Fibroblast of lung (primary cell): ENCODE measurements at places on chromosomes 7 and 10.

DNA sequence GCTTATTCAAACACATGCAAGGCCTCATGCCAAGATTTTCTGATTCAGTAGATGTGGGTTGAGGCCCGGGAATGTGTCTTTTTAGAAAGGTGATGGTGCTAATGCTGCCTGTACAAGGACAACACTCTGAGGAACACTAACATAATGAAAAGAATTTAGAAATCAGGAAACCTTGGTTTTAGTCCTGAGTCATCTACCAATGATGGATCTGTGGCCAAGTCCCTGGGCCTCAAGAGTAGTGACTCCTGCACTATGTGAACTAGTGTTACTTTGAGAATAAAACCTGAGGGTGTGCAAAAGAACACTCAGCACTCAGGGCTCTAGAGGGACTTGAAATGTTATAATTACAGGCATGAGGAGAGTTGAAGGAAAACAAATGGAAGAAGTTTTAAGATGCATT lies 741.7 kb upstream of the GALNT17 start:
- peak; percentile 79 for DNase-seq

- DNase-seq: peak; percentile 50
These were observed 26.1 kb downstream of the FAM53B start for GRCh38 chr10:124717911-124718741.

DNA sequence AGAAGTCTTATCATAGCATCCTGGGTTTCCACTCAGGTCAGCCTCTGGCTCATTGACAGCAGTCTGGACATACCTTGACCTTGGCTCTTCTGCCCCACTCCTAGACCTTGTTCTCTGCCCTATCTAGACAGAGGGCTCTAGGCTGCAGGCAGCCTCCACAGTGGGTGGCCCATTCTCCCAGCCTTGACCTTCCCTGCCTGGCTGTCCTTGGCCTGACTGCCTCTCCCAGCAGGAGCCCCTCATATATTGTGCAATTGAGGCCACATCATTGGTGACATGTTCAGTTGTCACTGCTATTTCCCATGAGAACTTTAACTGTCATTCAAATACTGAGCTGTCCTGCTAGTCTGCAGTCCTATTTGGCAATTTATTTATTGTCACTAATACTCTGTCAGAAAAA lies 503.4 kb downstream of the PLXNA4 start:
- DNase-seq: no peak

GRCh38 chr10:63865210-63865609 lies 344.0 kb downstream of the REEP3 start:
- DNase-seq: no peak

DNA sequence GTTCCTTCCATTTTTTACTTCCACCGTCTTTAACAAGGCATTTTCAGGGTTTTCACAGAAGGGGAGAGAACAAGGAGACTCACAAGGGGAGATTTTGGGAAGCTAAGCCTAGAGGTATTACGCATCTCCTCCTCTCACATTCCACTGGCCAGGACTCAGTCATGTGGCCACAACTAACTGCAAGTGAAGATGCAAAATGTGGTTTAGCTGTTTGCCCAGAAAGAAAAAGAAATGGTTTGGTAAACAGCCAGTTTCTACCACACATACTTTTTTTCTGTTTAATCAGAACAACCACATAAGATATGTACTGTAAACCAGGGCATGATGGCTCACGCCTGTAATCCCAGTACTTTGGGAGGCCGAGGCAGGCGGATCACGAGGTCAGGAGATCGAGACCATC lies 21.4 kb upstream of the HELLS start:
- DNase-seq: peak; percentile 93

GRCh38 chr10:24804956-24805355 lies 81.3 kb upstream of the ARHGAP21 start:
- no peak for DNase-seq

DNA sequence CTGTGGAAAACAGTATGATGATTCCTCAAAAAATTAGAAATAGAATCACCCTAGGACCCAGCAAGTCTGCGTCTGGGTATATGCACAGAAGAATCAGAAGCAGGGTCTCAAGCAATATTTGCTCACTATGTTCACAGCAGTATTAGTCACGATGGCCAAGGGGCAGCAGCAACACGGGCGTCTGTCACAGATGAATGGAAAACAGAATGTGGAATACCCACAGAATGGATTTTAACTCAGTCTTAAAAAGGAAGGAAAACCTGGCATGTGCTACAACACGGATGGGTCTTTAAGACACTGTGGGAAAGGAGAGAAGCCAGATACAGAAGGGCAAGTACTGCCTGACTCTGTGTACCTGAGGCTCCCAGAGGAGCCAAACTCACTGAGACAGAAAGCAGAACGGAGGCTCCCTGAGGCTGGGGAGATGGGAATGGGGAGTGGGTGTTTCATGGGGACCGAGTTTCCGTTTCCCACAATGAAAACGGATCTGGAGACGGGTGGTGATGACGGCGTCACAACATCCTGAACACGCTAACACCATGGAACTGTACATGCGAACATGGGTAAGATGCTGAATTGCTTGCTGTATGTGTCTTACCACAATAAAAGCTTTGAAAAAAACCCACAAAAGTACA lies 36.7 kb upstream of the INPP5A start:
- no peak for DNase-seq

DNA sequence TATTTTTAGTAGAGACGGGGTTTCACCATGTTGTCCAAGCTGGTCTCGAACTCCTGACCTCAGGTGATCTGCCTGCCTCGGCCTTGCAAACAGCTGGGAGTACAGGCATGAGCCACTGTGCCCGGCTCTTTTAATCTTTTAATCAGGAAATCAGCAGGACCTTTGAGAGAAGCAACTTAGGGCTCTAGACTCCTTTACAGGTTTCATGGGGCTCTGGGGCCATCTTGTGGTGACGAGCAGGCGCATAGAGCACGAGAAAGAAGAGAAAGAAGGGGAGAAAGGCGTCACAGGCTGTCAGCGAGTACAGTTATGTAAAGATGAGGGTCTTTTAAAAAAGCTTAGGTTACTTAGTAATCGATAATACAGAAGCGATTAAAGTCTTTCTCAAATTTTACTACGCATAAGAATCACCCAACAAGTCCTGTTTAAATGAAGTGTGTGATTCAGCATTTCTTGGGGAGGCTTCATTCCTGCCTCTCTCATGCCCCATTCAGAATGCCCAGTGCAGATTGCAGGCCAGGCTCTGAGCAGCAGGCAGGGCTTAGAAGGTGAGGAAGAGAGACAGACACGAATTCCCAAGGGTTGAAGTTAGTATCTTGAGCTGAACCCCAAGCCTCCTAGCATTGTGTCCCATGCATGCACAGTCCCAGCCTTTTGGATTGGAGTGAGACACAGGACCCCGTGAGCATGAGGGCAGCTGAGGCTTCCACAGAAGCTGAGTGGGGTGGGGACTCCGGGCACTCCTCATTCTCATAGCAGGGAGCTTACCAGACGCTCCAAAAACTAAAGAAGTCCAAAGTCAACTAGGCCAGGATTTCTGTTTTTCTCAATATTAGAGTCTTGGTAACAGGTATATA lies 23.6 kb upstream of the PFKP start:
- DNase-seq: peak; percentile 73

DNA sequence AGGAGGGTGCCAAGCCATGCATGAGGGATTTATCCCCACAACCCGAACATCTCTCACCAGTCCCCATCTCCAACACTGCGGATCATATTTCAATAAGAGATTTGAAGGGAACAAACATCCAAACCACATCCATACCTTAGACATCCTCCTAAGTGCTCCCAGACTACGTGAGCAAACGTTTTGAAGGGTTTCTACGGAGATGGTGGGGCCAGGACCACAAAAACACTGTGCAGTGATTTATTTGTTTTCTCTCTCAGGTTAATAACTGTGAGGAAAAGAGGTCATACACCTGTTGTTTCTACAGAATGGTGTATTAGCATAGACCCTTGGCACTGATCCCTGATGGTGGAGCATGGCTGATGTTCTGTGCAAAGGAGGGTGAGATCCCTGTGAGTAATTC lies 277.8 kb downstream of the FRMD4A start:
- DNase-seq: no peak

- no peak for DNase-seq
These were observed 90.6 kb upstream of the PPP2R2D start for GRCh38 chr10:131810036-131810804.

DNA sequence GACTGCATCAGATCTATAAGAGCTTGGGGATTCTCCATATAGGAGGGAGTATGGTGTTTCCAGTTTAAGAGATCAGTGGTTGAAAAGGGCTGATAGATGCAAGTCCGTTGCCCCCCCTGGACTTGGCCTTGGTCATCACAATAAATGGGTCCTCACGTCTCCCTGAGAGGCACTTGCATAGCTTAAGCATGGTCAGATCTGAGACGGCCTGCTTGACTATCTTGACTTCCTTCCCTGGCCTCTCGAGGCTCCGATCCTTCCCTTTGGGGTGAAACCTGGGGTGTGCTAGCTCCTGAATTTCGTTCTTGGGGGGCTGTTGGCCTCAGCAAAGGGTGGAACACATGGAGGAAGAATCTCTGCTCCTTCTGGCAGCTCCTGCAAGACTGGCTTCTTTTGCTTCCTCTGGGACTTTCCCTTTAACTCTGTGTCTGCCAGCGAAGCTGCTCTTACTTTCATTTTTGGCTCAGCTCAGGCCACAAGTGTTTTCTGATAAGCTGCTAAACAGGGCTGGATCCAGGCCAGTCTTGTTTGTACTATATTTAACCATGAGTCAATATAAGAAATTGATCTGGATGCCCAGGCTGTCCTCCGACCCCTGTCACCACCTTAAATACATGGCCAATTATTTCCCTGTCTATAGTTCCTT lies 11.2 kb upstream of the ZNF485 start:
- DNase-seq: peak; percentile 57
